ENCODE measurements at places on chromosomes 2 and 18.
A peak's percentile ranks its signal among the peaks of the same experiment; 100 is the strongest.

GRCh38 chr2:24228470-24228869 is 53.6 kb downstream of the FAM228A start:
- DNase-seq, result peak; percentile 20

DNA sequence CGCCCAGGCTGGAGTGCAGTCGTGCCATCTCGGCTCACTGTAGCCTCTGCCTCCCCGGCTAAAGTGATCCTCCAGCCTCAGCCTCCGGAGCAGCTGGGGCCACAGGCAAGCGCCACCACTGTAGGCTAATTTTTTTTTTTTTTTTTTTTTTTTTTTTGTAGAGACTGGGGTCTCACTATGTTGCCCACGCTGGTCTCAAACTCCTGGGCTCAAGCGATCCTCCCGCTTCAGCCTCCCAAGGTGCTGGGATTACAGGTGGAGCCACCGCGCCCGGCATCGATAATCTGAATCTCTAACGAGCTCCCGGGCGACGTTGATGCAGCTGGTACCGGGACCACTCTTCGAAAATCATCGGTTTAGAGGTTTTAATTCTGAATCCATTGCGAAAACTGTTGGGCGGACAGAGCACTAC is 520 bp upstream of the CYP20A1 start:
- no peak for DNase-seq

DNA sequence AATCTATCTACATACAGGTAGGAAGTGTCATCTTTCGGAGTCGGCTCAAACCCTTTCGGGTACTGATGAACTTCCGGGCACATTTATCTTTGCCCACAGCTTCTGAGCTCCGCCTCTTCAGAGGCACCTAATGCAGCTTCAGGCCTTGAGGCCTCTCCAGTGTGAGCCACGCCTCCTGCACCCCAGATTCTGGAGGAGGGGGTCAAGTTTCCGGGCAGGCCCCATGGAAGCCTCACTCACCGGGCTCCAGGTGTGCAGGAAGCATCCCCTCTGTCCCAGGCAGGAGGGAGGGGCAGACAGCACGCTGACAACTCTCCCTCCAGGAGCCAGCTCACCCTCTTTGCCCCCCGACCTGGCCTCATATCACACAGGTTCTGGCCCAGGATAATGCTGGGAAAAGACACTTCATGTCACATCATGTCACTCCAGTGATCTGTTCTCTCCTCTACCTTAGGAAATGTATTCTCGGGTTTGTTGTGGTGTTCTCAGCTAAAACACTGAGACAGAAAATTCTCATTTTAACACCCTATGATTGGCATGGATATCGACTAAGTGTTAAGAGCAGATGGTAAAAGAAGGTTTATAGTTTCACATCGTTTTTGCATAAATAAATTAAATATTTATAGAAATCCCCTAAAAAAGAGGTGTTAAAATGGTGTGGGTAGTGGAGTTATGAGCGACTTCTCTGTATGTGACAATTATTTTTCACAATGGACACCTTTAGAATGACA is 46.2 kb upstream of the COPS8 start:
- no peak for DNase-seq

DNA sequence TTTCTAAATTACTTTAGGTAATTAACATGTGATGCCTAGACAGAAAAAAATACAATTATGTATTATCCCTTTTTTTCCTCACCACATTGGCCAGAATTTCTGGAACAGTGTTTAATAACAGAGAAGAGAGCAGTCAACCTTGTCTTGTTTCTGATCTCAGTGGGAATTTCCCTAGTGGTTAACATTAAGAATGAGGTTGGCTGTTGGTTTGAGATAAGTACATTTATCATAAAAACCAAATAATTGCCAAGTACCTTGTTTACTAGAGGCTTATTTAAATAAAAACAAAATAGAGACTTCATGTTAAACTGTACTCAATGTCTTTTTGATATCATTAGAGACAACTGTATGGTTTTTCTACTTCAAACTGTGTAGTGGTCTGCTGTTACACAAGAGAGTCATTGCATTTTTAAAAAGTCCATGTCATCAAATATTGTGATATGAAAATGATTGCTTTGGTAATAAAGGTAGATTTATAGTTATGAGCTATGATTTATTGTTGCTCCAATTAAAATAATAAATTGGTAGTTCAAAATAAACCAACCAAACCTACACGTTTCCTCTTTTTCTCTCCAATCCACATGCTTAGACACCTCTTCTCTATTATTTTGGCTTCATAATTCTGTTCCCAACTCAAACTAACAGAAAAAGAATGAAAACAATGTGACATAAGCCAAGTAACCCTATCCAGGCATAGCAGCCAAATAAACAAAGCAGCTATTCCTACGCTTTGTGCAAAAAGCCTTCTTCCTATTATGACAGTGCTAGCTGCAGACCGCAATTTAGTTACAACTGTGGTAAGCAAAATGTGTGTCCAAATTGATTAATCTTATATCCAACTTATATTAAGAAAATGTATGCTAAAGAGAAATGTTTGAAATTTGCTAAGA is 20.9 kb upstream of the TANK start:
- no peak for DNase-seq

DNA sequence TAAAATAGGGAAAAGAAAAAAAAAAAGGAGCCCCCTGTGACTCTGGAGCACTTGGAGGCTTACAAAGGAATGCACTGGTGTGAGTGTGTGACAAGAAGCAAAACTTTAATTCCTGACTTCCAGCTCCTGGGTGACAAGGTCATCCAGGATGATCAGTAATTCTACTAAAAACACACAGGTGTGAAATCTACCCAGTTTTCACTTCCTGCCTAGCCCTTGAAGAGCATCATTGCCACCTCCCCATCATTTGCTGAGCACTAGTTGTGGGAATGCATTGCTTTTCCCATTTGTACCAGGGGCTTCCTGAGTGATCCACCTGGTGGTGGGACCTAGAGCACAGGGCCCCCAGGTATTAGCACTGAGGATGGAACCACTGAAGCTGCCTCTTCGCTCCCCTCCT is 139.7 kb upstream of the RIOK3 start:
- DNase-seq, result no peak

DNA sequence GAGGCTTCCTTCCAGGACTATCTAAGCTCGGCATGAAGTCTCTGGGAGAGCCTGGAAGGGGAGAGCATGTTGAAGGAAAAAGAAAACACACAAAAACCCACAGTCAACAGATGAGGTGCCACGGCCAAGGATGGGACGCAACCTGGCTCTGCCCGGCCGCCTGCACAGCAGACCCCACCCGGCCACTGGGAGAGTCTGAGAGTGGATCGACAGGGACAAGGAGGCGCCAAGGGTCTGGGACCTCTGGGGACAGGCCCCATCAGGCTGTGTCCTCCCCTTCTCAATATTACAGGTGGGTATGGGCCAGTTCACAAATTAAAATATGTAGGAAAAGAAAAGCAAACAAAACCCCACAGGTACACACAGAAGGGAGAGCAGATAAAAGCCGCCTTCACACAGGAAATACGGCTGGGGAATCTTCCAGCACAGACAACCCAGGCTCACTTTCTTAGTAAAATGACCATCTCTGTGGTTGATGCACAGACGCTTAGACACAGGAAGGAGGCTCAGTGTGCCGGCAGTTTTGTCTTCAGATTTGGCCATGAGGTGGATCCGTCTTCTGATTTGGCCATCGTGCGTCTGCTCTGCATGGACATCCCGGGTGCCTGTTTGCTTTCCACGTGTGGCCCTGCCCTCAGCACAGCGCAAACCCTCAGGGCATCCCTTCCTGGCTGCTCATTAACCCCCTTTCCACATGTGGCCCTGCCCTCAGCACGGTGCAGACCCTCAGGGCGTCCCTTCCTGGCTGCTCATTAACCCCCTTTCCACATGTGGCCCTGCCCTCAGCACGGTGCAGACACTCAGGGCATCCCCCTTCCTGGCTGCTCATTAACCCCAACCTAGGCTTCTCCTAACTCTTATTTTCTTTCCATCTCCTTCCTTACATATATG is 138.4 kb downstream of the EIPR1 start:
- DNase-seq, result no peak

- peak; percentile 91 for DNase-seq
Observed at GRCh38 chr18:24397694-24398368, at the start of gene OSBPL1A. Gene OSBPL1A (minus strand): TSS chr18:24397824. CDS start chr18:24377533, 20,291 bp downstream.

DNA sequence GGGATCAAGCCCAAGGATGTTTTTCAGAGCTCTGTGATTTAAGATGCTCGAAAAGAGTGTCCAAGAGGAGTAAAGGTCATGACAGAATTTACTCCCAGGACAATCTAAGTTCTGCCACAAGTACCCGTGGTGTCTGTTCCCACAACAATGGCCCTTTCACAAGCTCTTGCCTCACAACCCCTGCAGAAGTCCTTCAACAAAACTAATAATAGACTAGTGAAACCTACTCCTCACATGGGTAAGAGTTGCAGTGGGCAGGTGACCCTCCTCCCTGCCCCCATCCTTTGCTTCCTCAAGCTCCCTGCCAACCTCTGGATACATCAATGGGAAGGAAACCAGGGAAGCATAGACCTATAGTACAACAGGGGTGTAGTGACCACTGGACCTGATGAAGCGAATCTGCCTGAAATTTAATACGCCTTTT is 34.9 kb downstream of the PTCD3 start:
- DNase-seq, result no peak

- DNase-seq, result no peak
Observed at GRCh38 chr2:88838165-88838635, 146.7 kb downstream of the RPIA start.

DNA sequence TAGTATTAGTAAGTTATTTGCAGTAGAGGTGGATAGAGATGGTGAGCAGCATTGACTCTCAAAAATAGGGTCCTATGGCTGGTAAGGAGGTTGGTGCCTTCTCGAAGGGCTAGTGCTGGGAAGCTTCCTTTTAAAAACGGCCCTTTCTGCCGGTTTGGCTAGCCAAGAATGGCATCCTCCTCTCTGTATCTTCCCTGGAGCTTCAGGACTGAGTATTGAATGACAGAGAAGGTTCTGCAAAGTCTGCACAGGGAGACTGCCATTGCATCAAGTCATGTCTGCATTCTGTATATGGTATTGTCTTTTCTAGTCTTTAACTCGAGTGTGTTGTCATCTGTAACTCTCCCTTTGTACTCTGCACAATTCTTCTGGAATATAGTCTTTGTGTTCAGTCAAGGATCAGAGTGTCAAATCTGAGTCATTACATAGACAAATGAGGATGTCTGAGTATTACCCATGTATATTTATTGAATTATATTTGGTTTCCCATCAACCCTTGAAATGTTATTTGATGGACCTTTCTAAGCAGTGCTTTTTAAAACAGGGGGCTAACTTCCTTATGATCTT is 1.1 kb downstream of the LDLRAD4 start:
- DNase-seq, result no peak

GRCh38 chr18:55289775-55290174 is 298.2 kb downstream of the TCF4 start:
- DNase-seq, result no peak

GRCh38 chr2:229749779-229750178 is 35.4 kb upstream of the DNER start:
- DNase-seq, result no peak

DNA sequence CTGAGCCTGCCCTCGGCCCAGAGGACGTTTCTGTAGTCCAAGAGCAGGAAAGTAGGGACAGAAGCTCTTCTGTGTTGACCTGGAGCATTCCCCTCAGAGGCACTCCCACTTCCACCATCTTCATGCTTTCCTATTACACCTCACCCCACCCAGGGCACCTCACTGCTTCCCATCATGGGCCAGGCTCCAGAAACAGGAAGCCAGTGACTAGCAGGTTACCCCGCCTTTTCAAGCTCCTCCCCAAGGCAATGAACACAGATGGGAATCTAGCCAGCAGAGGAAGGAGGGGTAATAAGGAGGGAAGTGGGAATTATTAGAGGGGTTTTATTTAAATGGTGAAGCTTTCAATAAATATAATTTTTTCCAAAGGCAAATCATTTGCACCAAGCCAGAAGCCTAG is 308.8 kb upstream of the MGAT5 start:
- no peak for DNase-seq

Data from KBM-7 (cell line).